ENCODE measurements at places on chromosomes 2 and 18.

- peak; percentile 86 for DNase-seq
Observed at GRCh38 chr18:61546590-61546989, 213.4 kb downstream of the CDH20 start.

- no peak for DNase-seq
Observed at GRCh38 chr2:14324308-14324707, 308.2 kb upstream of the LRATD1 start.

DNA sequence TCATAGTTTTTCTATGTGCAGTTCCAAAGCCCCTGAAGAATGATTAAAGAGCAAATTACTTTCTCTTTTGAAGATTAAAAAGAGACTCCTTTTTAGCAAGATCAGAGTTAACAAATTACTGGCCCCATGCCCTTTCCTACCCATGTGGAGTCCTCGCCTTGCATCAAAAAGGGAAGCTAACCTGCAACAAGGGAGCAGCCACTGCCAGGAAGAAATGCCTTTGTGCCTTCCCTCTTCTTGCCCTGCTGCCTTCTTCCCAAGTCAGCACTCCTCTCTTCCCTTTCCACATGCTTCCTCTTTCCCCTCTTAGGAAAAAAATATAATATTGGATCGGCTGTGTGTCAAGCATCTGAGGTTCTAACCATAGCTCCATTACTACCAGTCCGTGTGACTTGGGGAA is 37.1 kb upstream of the CYP1B1 start:
- no peak for DNase-seq

- DNase-seq: no peak
Observed at GRCh38 chr2:9280224-9280623, 73.6 kb downstream of the ASAP2 start.

- no peak for DNase-seq
Observed at GRCh38 chr2:232218778-232219495, 159.6 kb upstream of the ALPP start.

DNA sequence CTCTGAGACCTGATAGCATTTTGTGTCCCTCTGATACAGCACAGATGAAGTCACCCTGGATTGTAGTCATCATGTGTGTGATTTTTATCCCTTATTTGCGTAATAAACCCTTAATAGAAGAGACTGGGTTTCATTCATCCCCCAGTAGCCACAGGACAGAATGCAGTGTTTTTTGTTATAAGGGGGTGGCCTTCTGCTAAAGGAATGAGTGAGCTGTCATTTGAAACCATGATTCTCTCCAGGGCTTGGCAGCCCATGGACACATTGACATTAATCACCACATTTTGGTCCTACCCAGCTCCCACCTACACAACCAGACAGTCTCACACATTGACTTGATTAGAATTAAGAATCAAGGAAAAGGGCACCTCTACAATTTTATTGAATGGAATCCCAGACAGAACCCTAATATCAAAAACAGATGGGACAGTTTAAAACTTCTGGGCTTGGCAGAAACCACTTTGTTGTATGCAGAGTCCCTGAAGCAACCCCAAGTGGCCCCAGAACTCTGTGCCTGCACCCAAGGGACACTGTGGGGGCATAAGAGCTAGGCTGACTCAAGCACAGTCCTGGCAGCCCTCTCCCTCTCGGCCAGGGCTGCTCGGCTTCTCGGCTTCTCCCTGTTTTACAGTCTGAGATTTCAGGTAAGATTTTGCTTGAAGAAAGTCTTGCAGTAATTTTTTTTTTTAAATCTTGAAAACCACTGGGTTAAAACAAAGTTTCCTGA is 254.0 kb upstream of the SLC14A2 start:
- no peak for DNase-seq

GRCh38 chr2:47497843-47498460 is 95.0 kb downstream of the MSH2 start:
- DNase-seq: no peak

GRCh38 chr2:46362667-46363012 is 65.4 kb downstream of the EPAS1 start:
- peak; percentile 26 for DNase-seq

DNA sequence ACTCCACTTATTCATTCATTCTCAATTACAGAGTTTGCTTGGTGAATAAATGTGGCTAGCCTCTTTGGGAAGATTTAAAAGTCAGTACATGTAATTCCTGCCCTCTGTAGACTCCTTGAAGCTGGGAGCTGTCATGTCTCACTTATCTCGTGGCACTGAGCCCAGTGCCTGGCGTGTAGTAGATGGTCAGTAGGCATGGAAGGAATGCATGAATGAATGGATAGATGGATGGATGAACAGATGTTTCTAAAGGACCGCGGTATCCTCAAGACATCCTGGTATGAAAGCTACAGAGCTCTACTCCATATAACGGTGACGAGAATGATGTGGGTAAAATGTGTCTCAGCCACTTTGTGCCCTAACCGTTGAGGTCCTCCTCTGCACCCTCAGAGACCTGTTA is 83.0 kb downstream of the MARCO start:
- no peak for DNase-seq

DNA sequence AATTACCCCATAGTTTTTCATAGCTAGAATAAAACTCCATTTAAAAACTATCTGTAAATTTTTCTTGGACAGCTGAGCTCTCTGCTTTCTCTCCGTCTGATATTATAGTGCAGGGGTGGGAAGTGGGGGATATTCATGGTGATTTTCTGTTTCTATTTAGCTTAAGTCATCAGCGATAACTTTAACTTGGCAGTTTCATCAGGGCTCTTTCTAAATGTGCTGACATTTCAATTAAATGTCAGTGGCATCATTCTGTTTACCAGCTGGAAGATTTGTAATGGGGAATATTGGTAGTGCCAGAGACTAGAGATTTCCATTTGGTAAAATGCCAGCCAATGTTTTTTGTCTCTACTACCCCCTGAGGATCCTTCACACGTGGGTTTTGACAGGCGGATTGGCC is 53.5 kb upstream of the CAPN13 start:
- DNase-seq: no peak

DNA sequence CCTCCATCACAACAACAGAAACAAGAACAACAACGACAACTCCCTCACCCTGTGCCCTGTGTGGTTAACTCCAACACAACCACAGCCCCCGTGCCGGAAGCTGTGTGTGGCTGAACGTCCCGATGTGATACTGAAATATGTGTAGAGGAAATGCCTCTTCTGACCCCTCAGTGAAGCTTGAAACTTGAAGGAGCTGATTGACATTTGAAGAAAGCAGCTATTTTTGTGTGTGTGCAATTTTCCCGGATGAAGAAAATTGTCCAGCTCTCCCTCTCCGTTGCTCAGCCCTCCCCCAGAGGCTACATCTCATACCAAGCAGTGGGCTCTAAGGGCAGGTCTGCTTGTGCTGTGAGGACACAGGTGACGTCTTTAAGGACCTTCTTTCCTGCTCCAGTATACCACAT is 173.8 kb downstream of the ICOS start:
- peak; percentile 10 for DNase-seq

DNA sequence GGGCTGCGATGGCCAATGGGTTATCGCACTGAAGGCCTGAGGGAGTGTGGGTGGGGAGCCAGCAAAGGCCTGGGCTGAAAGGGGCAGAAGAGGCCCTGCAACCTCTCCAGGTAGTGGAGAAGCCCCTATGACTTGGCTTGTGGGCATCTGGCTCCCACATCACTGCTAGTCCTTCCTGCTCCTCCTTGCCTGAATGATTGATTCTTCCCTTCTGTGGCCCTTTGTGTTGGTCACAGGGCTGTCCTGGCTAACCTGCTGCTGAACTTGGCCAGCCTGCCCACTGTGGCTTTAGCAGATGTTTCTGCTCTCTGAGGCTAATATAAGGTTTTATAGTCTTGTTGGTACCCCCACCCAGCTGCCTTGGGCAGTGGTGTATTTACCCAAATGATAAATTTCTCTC is 136.2 kb upstream of the ALPP start:
- no peak for DNase-seq

- no peak for DNase-seq
Observed at GRCh38 chr2:1393321-1393720, 19.9 kb upstream of the TPO start.

DNA sequence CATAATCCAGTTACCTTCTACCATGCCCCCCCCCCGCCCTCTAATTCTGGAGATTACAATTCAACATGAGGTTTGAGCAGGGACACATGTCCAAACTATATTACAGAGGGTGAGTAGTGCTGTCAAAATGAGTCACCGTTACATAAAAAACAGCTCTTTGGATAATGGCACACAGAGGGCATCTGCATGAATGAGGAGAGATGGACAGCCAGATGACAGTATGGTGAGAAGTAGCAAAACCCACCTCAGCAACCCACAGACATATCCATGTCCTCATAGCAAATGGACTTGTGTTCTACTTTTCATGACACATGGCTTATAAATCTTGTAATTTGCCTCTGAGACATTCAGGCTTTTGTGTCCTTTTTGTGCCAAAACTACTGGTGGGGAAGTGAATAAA is 132.0 kb downstream of the EML6 start:
- peak; percentile 10 for DNase-seq

DNA sequence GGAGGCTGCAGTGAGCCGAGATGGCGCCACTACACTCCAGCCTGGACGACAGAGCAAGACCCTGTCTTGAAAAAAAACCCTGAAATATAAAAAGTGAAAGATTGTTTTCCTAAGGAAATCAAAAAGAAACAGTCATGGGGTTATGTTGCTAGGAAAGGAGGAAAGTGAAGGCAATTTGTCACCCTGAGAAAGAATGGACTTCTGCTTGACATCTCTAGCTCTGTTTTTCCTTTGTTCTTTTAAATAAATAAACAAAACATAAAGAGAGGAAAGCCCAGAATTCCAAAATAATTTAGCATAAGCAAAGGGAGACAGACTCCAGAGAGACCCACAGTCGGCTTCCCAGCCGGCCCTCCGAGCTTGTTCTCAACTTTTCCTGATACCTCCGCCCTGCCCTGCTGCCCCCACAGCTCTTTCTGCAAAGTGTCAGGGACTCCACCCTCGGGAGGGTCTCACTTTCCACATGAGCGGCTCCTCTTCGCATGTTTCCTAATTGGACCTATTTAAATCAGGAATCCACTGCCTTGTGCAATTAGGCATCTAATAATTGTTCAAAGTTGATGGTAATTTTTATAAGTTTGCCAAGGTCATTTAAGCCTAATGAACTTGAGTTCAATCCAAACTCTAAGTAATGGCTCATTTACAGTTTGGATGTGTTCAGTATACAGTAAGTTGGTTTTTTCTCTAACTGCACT is 49.8 kb upstream of the COPS8 start:
- DNase-seq: no peak

DNA sequence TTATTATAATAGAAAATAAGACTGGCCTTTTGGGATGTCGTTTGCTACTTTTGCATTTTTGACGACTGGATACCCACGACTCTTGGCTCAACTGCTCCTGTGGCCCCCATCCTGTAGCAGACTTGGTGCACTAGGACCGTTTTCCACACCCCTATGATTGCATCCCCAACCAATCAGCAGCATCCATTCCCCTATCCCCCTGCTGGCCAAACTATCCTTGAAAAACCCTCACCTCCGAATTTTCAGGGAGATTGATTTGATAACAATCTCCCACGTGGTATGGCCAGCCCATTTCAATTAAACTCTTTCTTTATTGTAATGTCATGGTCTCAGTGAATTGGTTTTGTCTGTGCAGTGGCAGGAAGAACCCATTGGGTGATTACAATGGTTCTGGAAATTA is 37.9 kb upstream of the TTR start:
- DNase-seq: no peak

DNA sequence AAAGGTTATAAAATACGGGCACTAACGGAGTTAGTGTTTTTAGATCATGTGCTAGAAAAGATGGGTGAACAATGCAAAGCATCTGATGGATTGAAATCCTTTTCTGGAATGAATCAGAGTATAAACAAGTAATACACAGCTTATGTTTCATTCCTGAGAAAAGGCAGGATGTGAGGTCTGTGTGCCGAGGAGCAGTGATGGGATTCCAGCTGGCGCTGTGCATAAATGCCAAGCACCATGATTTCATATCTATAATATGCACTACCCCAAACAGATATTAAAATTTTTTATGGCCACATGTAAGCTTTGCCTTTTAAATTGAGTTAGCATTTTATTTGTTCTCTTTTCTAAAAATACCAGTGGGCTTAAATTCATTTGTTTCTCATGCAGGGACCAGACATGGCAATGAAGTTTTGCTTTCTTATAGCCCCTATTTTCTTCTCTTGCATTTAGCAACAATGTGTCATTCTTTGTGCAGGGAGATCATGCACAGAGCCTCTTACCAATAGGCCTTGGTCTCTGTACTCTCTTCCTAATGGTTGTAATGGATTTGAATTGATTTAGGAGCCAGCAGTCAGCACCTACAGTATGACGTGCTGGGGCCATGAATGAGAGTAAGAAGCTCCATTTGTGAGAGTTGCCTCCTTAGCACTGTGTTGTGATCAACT is 323.9 kb downstream of the SLC8A1 start:
- peak; percentile 91 for DNase-seq

DNA sequence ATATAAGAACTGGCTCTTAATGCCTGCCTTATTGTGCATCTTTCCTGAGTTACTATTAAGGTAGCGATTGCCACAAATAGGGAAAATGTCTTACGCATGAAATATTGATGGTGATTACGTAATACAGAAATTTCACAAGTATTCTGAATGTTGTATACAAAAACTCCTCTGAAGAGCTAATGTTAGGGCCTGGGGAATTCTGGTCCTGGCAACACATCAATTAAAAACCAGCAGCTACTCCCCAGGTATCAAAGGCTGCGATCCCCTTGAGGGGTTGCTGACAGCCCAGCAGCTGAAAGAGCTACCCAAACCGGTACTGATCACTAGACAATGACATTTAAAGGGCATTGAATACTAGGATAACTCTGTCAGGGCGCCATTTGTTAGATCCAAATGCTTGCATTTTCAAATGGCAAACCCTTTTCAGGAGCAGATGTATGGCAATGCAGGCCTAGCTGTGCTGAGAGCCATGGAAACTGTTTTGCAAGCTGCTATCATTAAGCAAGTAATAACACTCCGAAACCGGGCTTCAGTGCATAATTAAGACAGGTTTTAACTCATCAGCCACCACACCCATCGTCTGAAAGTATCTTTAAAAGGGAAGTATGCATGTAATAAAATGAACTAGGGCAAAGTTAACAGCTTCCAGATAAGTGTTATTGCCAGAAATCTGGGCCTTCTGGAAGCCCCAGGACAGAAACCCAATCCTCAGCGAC is 78.4 kb downstream of the CLHC1 start:
- DNase-seq: no peak

GRCh38 chr2:63257473-63257872 is 206.8 kb downstream of the OTX1 start:
- no peak for DNase-seq

DNA sequence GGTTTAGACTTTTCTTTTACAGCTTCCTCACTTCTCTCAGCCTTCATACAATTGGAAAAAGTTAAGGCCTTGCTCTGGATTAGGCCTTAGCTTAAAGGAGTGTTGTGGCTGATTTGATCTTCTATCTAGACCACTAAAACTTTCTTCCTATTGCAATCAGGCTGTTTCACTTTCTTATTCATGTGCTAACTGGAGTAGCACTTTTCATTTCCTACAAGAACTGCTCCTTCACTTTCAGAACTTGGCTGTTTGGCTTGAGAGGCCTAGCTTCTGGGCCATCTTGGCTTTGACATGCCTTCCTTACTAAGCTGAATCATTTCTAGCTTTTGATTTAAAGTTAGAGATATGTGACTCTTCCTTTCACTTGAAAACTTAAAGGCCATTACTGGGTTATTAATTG is 114.3 kb downstream of the ARHGEF4 start:
- no peak for DNase-seq
